ENCODE measurements at places on chromosomes 5 and 9.

DNA sequence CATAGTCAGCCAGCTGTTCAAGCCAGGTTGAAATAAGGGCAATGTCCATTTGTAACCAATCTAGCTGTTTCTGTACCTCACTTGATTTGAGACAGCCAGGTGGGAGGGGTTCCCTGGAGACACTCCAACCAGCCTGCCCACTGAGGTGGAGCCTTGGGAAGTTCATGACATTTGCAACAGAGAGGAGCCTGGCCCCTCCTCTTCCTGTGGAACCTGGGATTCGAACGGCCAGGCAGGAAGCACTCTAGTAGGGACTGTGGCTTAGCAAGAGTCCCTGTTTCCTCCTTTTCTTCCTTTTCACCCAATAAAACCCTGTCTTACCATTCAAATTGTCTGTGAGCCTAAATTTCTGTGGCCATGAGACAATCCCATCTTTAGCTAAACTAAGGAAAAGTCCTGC, 312.3 kb upstream of the NMUR2 start:
- DNase-seq = no peak

- no peak for DNase-seq
Observed at GRCh38 chr5:69450116-69450515, 35.2 kb downstream of the MARVELD2 start.

DNA sequence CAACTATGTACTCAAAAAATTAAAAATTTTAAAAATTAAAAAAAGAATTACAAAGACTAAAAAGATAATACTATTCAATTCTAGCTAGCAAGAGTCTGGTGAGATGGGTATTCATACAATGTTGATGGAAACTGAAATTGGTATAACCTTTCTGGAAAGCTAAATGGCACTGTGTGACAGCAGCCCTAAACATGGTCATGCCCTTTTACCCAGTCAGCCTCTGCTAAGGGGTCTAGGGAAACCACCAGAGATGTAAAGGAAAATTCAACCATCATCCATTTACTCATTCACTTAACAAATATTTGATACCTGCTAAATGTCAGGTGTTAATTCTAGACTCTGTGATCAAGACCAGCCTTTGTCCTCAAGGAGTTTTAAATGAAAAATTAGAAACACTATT, 29.3 kb downstream of the IL31RA start:
- DNase-seq = no peak

DNA sequence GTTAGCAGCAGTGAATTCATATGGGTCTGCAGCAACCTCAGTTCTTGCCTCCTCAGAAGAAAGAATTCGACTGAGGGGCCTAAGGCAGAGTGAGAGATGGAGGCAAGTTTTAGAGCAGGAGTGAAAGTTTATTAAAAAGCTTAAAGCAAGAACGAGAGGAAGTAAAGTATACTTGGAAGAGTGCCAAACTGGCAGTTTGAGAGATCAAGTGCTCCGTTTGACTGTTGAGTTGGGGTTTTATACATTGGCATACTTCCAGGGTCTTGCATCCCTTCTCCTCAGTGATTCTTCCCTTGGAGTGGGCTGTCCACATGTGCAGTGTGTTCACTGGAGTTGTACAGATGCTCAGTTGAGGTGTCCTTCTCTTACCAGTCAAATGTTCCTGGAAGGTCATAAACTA, 203.6 kb downstream of the SPATA31D1 start:
- no peak for DNase-seq

GRCh38 chr5:151132963-151133362, 24.6 kb downstream of the ANXA6 start:
- DNase-seq = no peak

DNA sequence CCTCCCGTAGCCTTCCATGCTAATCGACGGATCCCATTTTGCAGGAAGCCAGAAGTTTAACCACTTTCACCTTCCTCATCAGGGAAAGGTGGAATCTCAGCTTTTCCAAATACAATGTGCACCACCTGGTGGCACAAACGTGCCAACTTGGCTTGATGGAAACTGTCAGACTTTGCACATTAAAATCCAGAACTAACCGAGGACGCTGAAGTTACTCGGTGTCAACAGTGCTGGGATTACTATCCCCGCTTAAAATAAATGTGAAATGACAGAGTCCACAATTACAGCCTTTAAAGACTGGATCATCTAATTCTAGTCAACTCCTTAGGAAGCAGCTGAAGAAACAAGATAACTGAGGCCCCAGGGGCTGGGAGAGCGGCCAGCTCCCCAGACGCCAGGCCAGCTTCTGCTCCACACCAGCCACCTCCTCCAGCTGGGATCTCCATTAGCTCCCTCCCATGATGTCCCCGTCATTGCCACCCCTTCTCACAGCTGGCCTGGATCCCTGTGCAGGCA, 50.1 kb upstream of the RETREG1 start:
- DNase-seq = peak; percentile 14

GRCh38 chr9:35954942-35955546, 2.9 kb downstream of the OR2S2 start:
- peak; percentile 32 for DNase-seq

- DNase-seq = no peak
Observed at GRCh38 chr5:67432606-67433005, 236.0 kb upstream of the CD180 start.

DNA sequence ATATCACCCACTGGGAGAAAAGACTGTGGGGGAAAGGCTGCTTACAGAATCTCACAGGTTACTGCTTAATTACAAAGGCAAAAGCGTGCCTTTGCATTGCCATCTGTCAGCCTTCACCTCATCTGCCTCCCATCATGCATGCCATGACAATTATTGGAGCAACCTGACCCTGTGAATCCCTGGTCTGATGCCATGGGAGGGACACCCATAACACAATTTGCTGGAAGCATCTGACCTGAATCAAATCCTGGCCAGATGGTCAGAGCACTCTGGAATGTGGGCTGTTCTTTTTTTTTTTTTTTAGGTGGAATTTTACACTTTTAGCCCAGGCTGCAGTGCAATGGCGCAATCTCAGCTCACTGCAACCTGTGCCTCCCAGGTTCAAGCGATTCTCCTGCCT, 11.6 kb upstream of the RETREG1 start:
- no peak for DNase-seq

- no peak for DNase-seq
Observed at GRCh38 chr5:41517909-41518308, 7.5 kb upstream of the PLCXD3 start.

DNA sequence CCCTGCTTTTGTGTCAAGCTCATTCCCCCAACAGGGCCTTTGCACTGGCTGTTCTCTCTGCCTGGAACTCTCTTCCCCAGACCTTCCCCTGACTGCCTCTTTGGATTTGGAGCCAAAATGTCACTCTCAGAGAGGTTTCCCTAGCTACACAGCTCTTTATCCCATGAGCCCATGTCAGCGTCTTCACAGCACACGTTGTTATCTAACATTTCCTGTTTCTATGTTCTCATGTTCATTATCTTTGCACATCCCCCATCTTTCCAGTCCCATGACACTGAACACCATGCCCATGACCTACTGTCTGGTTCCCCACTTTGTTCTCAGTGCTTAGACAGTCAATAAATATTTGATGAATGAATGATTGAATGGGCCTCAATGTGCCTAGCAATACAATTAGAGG, 26.3 kb upstream of the ARSI start:
- DNase-seq = no peak

DNA sequence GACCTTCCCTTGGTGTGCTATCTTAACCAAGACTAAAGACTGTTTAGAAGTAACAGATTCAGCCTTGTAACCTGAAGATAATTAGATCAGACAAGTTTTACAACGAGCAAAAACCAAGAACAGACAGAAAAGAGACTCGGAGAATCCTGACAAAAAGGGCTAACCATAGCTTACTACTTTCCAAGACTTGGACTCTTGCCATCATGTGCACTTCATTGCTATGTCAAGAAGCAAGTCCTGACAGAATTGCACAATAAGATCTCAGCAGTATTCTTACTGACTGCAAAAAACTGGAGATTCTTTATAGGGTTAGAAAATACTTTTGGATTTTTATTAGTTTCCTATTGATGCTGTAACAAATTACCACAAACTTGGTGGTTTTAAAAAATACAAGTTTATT, 1539.0 kb upstream of the NUDT12 start:
- no peak for DNase-seq

DNA sequence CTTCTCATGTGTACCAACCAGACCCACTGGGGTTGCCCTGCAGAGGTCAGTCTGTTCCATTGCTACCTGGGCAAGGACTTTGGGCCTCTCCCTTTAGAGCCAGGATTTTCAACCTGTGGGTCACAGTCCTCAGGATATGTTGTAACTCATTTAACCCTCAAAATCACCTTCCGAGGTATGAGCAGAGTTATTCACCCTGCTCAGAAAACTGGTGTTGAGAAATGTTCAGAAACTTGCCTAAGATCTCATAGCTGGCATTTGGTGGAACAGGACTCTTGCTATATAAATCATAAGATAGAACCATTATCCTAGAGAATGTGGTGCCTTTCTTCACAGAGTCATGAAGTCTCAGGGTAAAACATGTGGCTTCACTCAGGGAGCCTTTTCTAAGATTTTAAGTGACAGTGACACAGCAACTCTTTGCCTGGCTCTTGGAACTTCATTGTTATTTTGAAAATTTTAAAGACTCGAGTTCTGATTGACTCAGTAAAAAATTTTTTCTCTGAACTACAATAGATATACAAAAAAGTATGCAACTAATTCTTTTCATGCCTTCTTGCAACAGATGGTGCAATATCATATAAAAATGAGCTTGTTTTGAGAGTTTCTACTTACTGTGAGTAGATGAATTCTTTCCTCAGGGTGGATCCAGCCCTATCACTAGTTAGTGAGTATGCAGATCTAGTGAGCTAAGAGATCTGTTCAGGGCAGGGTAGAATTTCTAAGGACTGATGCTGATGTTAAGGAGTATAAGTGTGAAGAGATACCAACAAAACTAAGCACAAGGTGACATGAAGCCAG, 29.5 kb downstream of the CAST start:
- DNase-seq = no peak

GRCh38 chr5:159242656-159243055, 20.4 kb upstream of the UBLCP1 start:
- DNase-seq = no peak

- no peak for DNase-seq
Observed at GRCh38 chr9:19629488-19629887, 159.3 kb downstream of the SLC24A2 start.

DNA sequence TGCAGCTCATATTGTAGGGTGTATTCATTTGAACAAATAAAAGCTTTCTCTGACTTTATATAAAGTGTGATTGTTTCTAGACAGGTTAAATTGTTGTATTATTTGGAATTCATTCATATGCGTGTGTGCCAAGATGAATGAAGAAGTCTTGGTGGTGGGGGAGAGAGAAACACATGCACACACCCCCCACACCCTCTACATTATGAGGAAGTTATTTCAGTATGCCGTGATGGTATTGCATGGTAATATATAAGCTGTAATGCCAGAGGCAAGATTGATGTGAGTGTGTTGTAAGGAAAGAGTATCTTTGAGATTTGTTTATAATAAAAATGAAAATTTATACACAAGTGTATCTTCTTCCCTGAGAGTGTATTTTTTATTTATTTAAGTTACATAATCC, 71.0 kb downstream of the IPO11 start:
- no peak for DNase-seq

DNA sequence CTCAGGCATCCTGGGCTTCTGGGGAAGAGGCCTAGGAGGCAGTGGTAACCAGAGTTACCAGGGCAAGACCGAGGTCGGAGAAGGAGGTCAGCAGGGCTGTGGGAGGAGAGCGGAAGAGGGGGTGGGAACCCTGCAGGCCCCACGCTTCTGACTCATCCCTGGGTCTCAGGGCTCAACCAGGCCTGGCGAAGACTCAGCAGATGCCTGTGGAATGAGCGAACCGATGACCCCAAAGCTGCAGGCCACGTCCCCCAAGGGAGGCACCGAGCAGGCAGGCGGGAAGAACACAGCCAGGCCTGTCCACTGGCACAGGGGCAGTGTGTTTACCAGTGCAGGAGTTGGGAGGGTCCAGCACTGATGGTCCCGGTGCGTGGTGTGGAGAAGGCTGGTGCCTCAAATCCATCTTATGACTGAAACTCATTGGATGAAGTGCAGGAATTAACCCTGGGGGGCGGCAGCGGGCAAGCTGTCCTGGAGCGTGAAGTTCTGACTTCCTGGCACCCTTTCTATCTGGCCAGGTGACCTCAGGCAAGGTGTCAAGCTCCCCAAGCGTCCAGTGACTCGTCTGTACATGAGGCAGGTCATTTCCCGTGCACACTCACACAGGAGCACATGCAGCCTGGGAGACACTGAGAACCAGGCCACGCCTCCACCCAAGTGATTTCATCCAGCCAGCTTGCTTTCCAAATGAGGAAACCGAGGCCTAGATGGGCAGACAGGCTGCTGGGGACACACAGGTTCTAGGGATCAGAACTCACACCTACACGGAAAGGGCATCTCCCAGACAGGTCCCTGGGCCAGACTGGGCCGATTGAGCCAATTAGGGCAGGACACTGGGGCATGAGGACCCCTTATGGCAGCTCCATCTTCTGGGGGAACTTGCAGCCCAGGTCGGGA, 69.1 kb downstream of the ADAMTS2 start:
- DNase-seq = no peak

- DNase-seq = no peak
Observed at GRCh38 chr5:14890846-14891245, 19.3 kb upstream of the ANKH start.

GRCh38 chr9:97487107-97487506, 14.4 kb upstream of the TMOD1 start:
- DNase-seq = no peak

- peak; percentile 74 for DNase-seq
Observed at GRCh38 chr5:176653401-176654385, 6.4 kb downstream of the TSPAN17 start.

- DNase-seq = no peak
Observed at GRCh38 chr9:127167560-127168326, 45.3 kb upstream of the ANGPTL2 start.

DNA sequence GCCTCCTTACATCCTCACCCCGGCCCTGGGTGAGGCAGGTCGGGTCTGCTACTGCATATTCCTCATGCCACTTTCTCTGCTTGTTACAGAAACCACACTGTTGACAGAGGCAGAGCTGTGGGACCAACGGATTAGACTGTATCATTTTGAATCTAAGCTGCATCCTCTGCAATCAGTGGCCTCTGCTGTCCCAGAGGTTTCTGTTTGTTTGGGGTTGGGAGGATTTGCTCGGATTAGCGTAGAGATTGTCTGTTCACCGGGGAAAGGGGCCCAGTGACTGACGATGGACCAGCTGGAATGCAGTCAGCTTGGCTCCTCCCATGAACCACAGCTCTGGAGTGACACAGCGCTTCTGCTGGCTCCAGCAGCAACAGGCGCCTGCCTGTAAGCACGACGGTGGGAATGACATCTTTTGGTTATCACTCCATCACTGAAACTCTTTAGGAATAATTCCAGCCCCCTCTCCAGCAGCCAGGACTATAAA, 37.3 kb upstream of the ADRA1B start:
- no peak for DNase-seq

GRCh38 chr9:34957492-34958410, at the start of gene PHF24:
PHF24 (plus strand) TSS chr9:34958285; CDS start chr9:34971299, 13,014 bp downstream.
- DNase-seq = peak; percentile 40
